ENCODE measurements at places on chromosomes 2 and 18. TPM values are rescaled to one million over a fixed set of nuclear protein-coding genes. Genes with fewer than 3 reads are reported as not detected.

- DNase-seq = peak; percentile 42
Observed at GRCh38 chr2:110755491-110756078, 23.2 kb downstream of the ACOXL start.

DNA sequence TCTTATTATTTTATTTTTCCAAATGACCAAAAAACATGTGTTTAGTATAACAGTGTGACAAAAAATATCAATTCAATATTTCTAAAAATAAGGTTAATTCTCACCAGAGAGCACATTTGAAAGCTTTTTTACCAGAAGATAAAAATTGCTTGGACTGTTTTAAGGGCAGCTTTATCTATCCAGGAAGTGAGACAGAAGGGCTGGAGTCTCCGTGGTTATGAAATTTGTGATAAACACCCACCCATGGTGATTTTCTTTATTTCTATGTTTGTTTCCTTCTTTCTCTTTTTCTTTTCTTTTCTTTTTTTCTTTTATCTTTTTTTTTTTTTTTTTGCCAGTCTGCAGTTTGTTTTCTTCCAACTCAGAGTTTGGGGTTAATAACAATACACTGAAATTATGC, 298.5 kb downstream of the PIEZO2 start:
- no peak for DNase-seq

- no peak for DNase-seq
Observed at GRCh38 chr2:102037681-102038080, 45.9 kb downstream of the IL1R2 start.

DNA sequence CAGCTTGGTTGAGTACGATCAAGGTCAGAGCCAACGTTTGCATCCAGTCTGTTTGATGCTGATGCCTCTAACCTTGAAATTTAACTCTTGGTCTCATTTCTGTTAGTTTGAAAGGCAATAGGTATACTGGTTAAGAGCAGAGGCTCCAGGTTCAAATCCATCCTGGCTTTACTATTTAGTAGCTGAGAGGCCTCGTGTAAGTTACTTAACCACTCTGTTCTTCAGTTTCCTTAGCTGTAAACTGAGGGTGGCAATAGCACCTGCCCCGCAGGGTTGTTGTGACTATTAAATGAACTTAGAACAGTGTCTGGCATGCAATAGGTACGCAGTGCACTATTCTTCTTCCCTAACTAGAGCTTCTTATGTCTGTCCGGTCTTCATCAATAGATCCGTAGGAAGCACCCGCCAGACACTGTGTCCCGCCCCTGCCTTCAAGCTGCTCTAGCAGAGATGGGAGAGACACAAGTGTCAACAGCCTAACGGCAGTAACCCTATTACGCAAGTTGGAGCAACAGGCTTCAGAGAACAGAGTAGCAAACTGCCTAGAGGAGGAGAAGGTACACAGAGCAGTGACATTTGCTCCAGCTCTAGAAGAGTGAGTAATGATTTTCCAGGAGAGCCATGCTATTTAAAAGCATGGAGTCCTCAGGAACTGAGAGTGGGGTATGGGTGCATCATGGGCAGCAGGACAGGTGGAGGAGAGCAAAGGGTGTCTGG, 62.7 kb upstream of the ST3GAL5 start:
- no peak for DNase-seq

DNA sequence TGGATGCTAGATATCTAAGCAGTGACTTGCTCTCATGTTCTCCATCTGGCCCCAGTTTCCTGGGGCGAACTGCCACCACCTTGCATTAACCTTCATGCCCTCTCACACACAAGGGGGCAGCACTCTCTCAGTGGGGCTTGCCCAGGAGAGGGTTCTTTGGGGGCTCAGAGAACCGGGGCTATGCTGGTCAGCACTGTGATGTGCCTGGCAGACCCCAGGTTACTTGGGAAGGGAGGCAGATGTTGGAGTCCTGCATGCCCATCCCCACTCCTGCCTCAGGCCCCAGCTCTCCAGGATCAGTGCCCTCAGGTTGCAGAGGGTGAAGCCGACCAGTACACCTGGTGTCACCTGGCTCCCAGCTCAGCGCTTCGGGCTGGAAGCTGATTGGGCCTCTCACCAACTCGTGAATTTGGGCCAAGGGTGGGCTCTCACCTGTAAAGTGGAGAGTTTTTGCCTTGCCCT, 396.2 kb upstream of the HS6ST1 start:
- no peak for DNase-seq

DNA sequence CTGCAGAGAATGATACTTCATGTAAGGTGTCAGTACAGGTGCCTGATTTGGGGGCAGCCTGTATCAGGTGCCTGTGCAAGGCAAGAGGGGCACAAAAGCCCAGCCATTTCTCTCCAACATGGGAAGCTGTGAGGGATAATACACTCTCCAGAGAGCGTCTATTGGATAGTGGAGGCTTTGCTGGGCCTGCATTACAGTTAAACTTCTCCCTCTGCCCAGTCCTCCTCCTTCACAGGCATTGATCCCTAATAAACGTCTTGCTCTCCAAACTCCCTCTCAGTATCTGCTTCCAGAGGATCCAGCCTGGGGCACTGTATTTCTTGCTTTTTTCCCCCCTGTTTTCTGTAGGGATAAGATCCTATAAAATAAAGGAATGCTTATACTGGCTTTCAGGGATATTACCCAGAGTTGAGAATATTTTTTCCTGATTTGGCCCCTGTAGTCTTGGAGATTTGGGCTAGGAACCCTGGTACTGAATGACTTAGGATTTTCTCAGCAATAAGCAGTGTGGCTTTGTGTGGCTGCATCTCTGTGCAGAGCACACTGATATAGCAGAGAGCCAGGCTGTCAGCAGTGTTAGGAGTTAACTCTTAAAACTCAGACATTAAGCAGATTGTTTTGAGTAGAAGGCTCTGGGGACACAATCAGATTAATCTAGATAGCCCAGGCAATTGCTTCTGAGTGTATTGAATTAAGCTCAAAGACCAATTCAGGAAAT, 330.6 kb downstream of the CYRIA start:
- no peak for DNase-seq

- DNase-seq = no peak
Observed at GRCh38 chr2:223829128-223829527, 8.3 kb downstream of the AP1S3 start.

DNA sequence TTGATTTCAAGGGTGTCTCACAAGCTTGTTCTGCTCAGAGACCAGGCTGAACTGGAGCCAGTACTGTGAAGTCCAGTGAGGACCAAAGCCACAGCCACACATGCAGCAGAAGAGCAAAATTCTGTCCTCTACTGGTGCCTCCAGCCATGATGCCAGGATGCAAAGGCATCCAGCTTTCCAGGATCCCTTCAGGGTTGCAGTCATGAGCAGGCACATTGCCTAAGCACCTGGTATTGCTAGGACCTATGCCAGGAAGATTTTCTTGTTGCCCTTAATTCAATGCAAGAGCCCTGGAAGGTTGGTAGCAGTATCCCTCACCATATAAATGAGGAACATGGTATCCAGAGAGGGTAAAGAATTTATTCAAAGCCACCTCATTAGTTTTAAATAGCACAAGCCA, 78.9 kb upstream of the CYRIA start:
- no peak for DNase-seq

The CCDC74B gene
- total RNA-seq = not detected

The MC5R gene
- not detected for total RNA-seq

All from hematopoietic multipotent progenitor cell (in vitro differentiated cells).